Thoracic aorta (tissue), 2 donors: ENCODE measurements at places on chromosomes 1 and 21. TPM values are rescaled to one million over a fixed set of nuclear protein-coding genes. Genes with fewer than 3 reads are reported as not detected.

GRCh38 chr21:25845729-25846256, 111.0 kb downstream of the GABPA start:
- no peak for DNase-seq

GRCh38 chr1:247557926-247558674, 9.2 kb downstream of the GCSAML start:
- DNase-seq = no peak

ATP1A4 gene
- total RNA-seq = 0.68 TPM

DNA sequence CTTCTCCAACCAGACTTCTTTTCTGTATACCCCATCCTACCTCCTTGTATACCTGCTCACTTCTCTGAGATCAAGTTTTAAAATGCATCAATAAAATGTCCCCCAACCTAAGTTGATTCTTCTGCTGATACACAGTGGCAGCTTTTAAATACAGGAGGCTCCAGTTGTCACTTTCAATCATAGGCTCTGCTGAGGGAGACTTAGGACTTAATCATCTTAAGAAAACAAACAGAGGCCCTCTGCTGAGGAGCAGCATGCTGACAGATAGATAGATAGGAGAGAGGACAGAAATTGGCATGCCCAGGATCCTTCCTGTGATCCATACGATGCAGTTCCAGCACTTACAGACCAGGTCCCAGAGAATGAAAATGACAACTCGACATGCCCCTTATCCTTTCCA, 311.0 kb upstream of the PROX1 start:
- no peak for DNase-seq

GRCh38 chr1:24635195-24635843, 7.8 kb upstream of the SRRM1 start:
- no peak for DNase-seq

DNA sequence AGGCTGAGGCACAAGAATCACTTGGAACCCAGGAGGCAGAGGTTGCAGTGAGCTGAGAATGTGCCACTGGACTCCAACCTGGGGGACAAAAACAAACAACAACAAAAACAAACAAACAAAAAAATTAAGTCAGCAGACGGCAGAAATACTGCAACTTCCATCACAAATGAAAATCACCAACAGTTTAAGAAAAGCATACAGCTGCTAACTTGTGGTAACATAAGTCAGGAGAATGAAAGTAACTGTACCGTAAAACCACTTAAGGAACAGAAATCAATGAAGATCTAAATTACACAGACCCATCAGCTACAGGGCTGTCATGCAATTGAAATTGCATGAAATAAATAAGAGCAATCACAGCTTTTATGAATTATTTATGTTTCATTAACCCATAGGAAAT, 25.0 kb downstream of the MCOLN2 start:
- DNase-seq = no peak

GRCh38 chr1:232138044-232138443, 491.9 kb downstream of the SIPA1L2 start:
- DNase-seq = no peak

RAB42 gene
- total RNA-seq = 0.95 TPM

DNA sequence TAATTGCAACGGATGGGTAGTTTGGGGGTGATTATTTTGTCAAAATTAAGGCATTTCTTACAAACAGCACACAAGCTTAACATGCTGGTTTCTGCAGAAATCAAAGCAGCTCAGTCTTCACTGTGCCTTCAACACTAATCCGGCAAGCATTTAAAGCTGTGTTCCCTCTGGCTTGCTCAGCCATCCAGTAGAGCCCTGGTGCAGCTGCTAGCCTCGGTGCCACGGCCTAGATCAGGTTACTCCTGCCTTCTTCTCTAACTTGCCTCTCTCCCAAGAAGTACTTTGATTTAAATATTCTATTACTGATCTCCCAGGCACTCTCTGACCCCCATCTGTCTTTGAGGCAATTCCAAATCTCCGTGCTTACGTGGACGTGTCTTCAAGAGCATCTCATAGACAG, 85.6 kb downstream of the GREM2 start:
- DNase-seq = no peak

GRCh38 chr1:184483101-184483683, 96.4 kb downstream of the C1orf21 start:
- DNase-seq = no peak

DNA sequence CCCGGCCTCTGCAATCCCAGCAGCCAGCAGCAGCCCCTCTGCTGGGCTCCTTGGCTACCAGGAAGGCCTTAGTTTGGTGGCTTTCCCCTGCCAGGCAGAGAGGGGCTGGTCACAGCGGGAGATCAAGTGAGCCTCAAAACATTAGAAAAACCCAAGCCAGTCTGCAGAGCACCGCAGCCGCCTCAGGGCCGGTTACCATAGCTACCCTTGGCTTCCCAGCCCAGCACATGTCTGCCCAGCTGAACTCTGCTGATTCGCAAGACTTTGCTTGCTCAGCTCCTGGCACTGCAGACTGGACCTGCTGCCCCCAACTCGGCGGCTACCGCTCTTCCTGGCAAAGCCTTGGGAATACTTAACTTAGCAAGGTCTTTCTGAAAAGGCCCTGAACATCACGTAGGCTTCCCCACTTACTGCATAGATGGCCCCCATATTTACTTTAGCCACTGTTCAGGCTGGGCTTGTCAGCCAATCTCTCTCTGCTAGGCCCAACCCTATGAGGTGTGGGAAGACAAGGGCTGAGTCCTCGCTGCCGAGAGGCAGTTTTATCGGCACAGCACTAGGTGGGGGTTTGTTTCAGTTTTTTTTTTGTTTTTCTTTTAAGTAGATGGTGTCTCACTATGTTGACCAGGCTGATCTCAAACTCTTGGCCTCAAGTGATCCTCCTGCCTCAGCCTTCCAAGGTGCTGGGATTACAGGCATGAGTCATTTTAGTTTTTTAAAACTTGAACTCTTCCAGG, 28.6 kb upstream of the PLEKHG5 start:
- DNase-seq = no peak

PIGR gene
- total RNA-seq = not detected

CDC20 gene
- total RNA-seq = 0.41 TPM

NBL1 gene
- 82.0 TPM for total RNA-seq

DNA sequence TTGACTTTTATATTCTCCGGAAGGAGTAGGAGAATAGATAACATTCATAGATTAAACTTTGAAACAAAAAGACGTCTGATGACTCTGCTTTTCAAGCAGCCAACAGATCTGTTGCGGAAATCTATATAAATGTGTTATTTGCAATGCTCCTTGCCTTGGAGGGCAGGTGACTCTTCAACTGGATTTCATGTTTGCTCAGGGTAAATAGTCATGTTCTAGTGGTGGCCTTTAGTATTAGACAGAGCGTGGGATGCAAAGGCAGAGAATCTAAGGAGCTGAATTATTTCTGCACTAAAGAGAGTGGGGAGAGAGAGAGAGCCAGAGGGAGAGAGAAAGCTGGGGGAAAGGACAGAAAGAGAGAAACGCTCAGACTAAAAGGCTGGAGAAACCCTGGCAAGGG, 454.3 kb downstream of the AJAP1 start:
- no peak for DNase-seq

GRCh38 chr1:65148548-65149350, 746 bp downstream of the AK4 start:
- DNase-seq = no peak

S100A7 gene
- not detected for total RNA-seq

DNA sequence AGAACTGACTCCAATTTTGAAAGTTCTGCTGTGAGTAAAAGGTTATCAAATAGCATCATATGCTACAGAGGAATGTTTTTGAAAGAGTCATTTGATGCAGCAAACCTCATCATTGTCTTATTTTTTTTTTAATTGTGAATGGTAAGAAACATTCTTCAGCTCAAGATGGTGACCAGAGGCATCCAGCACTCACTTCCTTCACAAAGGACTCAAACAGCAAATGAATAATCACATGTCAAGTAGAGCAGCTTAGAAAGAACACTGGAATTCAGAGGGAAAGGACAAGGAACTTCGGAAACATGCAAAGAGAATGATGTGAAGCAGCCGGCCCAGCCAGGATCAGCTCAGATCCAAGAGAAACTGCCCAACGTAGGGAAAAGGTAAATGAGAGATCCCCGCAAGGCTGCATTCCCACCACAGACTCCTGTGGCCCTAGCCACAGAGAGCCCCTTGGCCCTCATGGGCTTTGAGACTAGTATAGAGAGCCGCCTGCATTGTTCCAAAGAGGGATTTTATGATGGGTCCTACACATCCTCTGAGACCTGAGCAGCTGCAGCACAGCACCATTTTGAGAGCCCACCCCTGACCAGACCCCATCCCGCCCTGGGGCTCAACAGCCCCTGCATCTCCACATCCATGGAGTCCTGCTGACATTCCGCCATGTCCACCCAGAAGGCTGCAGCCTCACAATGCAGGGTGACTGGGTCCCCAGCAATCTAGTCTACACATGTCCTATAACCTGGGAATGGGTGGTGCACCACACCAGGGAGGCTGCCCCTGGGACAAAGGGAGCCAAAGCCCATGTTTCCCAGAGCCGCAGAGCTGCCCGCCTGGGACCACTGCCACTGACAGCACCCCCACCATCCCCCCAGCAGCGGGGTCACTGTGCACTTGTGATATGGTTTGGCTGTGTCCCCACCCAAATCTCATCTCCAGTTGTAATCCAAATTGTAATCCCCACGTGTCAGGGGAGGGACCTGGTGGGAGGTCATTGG, 21.2 kb upstream of the UTS2 start:
- DNase-seq = no peak

CAMK2N1 gene
- total RNA-seq = 7.3 TPM

DNA sequence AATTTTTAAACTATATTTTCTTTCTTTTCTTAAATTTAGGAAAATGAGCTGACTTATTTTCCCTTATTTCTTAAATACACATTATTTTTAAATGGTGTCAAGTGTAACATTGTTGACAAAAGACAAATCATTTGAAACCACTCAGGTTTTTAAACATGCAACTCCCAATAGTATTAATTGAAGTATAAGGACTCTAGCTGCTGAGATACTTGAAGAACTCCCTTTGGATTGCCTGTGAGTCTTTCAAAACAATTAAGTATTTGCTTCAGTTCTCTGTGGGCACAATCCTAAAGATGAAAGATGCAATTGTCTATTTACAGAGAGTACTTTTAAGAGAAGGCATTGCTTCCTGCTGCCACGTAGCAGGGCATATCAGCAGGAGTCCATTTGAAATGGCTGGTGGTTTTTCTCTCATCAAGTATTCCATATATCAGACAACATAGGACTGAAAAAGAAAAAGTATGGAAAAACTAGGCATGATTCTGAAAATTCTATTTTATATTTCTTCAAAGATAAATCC, 373.4 kb downstream of the NEGR1 start:
- DNase-seq = no peak

DNA sequence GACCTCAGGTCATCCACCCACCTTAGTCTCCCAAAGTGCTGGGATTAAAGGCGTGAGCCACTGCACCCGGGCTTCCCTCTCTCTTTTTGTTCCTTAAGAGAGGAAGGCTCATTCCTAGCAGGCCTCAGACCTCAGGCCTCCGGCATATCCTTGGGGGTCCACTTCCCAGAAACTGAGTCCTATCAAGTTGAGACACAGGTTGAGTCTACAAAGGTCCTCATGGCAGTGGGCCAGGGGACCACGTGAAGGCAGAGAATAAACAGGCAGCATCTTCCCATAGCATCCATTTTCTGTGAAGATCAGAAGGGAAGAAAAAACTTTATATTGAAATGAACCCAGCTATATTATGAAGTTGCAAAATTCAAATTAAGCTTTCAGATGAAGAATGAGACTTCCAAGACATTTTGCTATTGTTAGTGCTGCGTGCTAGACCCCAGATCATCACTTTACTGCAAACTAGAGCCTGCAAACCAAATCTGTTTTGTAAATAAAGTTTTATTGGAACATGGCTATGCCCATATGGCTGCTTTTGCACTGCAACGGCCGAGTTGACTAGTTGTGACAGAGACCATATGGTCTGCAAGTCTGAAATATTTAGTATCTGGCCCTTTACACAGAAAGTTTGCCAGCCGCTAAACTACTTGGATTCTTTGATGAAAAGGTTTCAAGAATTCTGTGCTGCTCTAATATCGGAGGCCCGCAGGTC, 3.5 kb upstream of the CELA2A start:
- DNase-seq = no peak

CDA gene
- total RNA-seq = 3.0 TPM

GRCh38 chr1:206892351-206892984, 4.8 kb upstream of the IL24 start:
- no peak for DNase-seq

GRCh38 chr21:41090981-41091380, 77.0 kb upstream of the BACE2 start:
- no peak for DNase-seq

- DNase-seq = no peak
Observed at GRCh38 chr21:36478207-36478701, 1.7 kb downstream of the CLDN14 start.

TPTE gene
- total RNA-seq = not detected

GRCh38 chr1:48725341-48726046, 51.2 kb downstream of the BEND5 start:
- DNase-seq = no peak

AMY2B gene
- 16.9 TPM for total RNA-seq

DNA sequence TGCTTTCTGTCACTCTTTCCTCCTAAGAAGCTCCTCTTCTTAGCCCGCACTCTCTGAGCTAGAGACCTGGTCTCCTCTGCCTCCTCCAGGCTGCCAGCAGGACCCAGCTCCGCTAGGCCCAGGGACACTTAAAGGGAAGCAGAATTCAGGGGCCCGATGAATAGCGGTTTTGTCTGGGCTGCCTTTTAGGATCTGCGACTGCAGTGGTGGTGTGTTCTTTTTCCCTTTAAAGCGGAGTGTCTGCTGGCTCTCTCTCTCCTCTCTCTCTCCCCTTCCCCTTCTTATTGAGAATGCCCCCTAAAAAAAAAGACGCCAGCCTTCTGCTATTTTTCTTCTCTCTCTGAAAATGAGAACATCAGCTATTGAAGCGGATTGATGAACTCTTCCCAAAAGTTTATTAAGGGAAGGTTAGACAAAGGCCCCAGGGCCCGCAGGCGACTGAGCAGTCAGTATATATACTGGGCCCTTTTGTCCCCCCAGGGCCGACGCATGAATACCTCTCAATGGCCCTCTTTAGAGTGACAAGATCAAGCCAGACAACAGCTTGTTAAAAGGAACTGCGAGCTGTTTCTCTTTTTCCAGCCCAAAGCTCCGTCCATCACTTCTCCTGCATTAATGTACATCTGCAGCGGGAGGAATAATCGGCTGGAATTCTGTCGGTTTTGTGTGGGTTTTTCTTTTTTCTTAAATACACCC, 27.0 kb downstream of the PAX7 start:
- DNase-seq = no peak

GRCh38 chr1:162699366-162699765, 67.1 kb downstream of the DDR2 start:
- no peak for DNase-seq

- no peak for DNase-seq
Observed at GRCh38 chr1:153352523-153352922, 3.9 kb upstream of the PGLYRP4 start.

DNA sequence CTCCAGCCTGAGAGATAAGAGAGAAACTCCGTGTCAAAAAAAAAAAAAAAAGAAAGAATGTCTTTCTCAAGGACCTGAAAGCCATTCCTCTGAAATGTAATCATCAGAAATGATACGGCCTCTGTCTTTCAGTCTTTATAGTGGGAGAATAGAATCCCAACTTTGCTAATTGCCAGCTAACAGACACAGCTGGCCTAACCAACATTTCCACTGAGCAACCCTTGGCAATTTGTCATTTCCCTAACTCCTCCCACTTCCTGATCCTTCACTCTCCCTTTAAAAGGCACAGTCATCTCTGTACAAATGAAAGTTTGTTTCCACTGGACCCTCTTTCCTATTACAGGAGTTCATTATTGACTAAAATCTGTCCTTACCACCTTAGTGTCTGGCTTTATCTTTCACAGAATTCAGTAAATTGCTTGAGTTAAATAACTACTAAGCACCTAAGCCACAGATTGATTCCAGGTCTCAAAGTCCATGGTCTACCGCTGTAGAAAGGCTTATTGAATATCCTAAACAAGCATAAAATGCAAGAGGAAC, 4.3 kb upstream of the CBR1 start:
- no peak for DNase-seq
